ENCODE measurements at places on chromosomes 6 and 20.

DNA sequence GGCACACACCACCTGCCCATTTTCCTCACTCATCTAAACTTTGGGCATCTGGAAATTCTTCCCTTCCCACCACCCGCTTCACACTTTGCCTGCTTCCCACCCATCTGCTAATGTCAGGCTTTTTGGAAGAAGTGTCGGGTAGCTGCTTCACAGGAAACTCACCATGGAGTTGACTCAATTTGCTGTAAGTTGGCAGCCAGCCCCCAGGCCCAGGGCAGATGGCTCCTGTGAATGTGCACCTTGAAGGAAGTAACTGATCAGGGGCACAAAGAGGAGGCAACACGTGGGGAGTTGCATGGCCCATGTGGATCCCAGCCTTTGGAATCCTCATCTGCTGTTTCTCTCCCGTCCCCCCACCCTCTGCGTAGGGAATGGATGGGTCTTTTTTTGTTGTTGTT, 87.3 kb downstream of the PPP1R14C start:
- no peak for DNase-seq

GRCh38 chr6:108711826-108712225, 136.4 kb upstream of the ARMC2 start:
- no peak for DNase-seq

GRCh38 chr6:148693882-148694484, 52.8 kb upstream of the UST start:
- DNase-seq: no peak

GRCh38 chr6:140052736-140053729, 678.6 kb upstream of the CITED2 start:
- no peak for DNase-seq

DNA sequence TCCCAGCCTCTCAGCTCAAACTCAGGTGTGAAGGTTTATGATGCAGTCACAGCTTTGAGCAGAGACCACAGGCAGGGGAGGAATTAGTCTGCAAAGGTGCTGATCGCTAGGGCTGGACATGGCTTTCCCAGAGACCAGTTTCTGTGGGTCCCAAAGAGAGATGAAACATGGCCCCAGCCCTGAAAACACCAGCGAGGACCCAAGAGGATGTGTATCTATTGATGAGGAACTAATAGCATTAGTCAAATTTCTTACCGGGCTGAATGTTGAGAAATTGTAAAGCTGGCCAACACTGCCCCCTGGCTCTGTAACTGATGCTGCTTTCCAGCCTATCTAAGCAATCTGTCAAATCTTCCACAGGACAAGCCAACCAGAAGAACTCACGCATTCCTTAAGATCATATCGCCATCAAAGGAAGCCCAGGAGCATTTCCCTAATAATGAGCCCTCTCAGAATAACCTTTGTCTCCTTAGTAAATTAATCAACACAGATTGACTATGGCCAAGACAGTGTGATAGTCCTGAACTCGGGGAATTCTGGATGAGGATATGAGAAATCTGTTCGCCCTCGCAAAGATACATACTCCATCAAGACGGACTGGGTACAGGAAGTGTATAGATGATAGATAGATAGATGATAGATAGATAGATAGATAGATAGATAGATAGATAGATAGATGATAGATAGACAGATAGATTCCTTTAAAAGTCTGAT, 7.8 kb upstream of the ACSS1 start:
- peak; percentile 43 for DNase-seq

GRCh38 chr6:1103945-1104623, 207.8 kb upstream of the FOXQ1 start:
- DNase-seq: no peak

GRCh38 chr6:41724586-41725501, 10.6 kb downstream of the TFEB start:
- DNase-seq: no peak

DNA sequence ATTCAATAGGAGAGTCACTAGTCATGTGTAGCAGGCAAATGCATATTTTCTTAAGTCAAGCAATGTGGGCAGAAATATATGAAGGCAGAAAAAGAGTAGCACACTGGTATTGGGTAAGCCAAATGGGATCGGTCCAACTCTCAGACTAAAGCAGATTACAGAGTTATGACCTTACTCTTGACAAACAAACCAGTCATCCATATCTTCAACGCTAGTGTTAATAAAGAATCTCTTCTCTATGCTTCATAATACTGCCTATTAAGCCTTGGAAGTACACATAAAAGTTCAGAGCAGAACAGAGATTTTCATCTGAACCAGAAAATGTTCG, 320.2 kb upstream of the JARID2 start:
- DNase-seq: no peak
